ENCODE measurements at places on chromosomes 1 and 21. TPM values are rescaled to one million over a fixed set of nuclear protein-coding genes. Genes with fewer than 3 reads are reported as not detected.

ACOT11 gene
- 5.1 TPM for polyA plus RNA-seq

SEC16B gene
- polyA plus RNA-seq = 6.5 TPM

SH2D5 gene
- 0.27 TPM for polyA plus RNA-seq

KCNN3 gene
- 8.7 TPM for polyA plus RNA-seq

USH2A gene
- 0.12 TPM for polyA plus RNA-seq

SLC26A9 gene
- 0.09 TPM for polyA plus RNA-seq

MNDA gene
- polyA plus RNA-seq = 4.7 TPM

TRIM46 gene
- 0.29 TPM for polyA plus RNA-seq

GRCh38 chr1:40664167-40664537 lies 1.3 kb downstream of the RIMS3 start:
- no peak for DNase-seq

- no peak for DNase-seq
These were observed 29.1 kb downstream of the S100A10 start for GRCh38 chr1:151964510-151964909.

DNA sequence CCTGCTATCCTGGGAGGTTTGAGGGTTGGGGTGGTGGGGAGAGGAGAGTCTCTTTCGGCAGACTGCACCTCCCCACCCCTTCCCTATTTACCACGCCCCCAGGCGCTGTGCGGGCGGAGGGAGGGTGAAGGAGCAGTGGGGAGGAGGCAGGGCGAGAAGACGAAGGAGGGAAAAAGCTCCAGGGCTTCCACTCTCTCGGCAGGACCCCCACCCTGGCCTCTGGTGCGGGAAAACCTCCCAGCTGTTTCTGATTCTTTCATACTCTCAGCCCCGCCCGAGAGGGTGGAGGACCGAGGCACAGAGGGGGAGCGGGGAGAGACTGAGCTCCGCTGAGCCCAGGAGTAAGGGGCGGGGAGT lies 866 bp upstream of the WNT2B start:
- peak; percentile 62 for DNase-seq

DNA sequence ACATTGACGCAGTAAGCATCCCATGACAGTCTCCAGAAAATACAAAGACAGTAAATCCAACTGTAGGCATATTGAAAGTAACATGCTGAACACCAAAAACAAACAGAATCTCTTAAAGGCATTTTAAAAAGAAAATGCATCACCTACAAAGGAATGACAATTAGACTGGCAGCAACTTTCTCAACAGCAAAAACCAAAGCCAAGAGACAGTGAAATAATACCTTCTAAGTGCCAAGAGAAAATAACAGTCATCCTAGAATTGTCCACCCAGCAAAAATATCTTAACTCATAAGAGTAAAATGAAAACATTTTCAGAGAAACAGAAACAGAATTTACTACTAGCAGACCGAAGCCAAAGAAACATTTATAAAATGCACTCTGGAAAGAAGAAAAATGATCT lies 20.0 kb downstream of the CCDC185 start:
- no peak for DNase-seq

GRCh38 chr1:168187177-168187576 lies 8.4 kb downstream of the TIPRL start:
- no peak for DNase-seq

DNA sequence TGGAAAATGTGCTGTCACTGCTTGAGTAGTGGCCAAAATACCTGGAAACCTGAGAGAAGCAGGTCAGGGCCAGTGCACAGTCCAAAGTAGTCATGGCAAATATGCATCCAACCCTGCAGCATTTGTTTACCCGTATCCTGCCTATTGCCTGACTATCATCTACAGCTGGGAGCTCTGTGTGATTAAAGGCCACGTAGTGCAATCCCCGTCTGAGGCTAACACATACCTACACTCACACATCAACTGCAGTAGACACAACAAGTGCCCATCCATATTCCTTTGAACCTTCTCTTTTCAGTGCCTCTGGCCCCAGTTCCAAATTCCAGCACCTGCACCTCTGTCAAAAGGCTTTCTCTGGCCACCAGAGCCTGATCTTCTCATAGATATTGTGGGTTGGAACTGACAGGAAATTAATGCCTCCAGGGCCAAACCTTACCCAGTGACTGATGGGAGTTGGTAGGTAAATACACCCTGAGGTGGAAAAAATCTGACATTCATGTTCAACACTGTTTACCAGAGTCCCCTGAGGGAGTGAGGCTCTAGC lies 383.0 kb downstream of the SETD4 start:
- no peak for DNase-seq

DNA sequence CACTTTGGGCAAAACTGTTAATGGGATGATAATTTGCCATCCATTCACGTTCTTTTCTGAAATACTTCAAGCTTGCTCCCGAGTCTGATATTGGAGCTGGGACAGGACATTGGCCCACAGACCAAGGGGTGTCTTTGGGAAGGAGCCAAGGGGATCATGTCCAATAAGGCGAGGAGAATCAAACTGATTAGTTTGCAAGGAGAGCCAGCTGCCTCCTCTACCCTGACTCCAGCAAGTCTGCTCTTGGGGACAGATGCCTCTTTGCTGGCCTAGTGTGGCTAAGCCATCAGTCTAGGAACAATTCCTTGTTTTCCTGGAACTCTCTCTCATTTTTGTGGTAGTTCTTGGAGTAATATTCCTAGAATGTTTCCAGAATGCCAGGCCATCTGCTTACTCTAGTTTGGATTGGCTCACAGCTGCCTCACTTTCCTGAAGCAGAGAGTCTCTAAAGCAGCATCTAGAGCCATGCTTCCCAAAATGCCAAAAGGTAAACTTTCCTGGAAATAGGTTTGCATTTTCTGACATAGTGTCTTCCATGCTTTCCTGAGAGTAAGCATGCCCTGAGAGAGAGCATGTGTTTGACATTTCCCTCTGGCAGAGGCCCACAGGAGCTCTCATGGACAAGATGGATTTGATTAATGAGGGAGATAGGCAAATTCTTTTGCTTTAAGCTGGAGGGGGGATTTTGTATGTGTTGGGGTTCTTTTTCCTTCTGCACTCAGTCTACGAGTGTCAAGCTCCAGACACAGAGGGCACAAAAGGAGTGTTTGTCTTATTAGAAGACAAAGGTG lies 145.6 kb downstream of the GDAP2 start:
- peak; percentile 26 for DNase-seq

DNA sequence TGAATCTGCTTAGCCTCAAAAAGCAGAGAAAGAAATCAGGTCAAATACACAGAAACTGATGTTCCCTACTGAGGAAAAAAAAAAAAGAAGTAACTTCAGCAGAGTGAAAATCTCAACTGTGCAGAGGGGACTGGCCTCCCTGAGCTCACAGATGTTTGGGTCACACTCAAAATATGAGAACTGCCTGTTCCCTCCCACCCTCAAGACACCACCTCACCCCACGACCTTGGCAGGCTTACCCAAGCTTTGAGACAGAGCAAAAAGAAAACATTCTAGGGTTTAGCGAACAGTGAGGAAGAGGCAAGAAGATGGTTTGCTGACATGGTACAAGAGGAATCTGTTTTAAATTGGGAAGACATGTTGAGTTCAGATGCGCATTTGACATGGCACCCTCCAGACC lies 48.8 kb downstream of the NID1 start:
- DNase-seq = peak; percentile 96

DNA sequence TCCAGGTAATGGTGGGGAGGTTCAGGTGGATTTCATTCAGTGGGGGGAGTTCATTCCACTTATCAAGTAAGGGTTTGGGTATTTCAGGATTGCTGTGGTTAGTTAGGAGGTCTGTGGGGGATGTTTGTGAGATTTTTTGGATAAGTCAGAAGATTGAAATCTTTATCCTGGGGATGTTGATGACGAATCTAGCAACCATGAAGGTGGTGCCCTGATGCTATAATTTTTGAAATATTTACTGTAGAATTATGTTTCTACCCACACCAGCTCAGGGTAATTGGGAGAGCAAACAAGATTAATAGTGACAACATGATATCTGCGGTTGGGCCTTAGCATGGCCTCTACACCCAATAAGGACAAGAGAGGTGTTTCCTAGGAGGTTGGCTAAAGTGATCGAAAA lies 28.3 kb downstream of the SUCO start:
- DNase-seq = no peak

DNA sequence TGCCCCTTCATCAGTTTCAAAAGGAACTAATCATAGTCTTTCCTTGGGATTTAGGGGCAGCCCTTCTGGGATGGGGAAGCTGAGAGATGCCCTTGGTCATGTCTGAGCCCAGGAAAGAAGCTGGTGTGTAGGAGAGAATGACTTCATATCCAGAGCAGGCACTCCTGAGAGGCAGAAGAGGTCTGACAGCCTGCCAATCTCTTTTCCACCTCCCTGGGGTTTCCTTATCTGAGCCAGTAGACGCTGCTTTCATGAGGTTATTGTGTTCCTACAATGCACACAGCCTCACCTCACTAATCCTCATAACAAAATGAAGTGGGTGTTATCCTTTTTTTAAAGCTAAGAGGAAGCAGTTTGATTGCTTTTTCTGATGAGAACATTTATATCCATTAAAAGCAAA lies 14.1 kb downstream of the ROR1 start:
- no peak for DNase-seq

DNA sequence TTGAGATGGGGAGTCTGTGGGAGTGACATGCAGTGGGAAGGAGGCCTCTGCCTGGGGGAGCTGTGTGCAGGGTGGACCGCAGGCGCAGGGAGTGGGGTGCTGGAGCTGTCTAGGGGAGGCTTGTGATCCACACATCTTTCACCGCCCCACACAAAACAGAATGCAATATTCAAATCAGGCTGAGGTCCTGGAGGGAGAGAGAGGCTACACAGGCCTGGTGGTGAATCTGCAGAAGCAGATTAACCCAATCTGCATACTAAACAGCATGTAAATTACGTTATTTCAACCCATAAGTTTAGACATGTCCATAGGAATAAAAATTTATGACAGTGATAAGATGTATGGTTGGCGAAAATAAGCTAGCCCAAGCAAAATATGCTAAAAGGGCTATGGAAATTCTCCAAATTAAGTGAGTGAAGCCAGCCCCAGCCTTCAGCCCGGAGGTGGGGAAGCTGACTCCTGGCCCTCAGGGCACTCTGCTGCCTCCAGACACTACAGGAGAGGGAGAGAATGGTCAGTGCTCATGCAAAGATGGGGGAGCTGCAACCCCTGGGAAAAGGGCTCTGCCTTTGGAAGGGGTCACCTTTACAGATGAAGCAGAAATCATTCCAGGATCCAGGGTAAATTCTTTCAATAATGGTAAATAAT lies 156.2 kb upstream of the CTTNBP2NL start:
- no peak for DNase-seq

DNA sequence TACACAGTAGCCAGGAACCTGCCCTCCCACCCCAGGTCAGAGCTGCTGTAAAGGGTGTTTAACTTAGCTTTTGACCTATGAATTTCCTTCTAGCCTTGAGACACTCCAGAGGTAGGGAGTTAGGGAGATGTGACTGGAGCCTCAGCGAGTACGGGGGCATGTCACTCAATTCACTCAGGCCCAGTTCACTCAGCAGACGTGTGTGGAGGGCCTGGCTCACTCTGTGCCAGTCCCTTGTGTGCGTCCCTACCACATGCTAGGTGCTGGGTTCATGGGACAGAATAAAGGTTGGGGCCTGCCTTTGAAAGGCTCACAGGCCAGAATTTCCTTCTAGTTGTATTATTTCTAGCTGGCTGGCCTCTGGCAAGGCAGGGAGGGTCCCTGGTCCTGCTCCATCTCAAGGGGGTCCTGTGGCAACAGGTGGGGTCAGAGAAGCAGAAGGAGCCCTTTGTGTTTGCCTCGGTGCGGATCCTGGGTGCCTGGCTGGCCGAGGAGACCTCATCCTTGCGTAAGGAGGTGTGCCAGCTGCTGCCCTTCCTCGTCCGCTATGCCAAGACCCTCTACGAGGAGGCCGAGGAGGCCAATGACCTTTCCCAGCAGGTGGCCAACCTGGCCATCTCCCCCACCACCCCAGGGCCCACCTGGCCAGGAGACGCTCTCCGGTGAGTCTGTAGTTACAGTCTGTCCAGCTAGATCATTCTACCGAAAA lies 4.5 kb downstream of the NCDN start:
- no peak for DNase-seq

DNA sequence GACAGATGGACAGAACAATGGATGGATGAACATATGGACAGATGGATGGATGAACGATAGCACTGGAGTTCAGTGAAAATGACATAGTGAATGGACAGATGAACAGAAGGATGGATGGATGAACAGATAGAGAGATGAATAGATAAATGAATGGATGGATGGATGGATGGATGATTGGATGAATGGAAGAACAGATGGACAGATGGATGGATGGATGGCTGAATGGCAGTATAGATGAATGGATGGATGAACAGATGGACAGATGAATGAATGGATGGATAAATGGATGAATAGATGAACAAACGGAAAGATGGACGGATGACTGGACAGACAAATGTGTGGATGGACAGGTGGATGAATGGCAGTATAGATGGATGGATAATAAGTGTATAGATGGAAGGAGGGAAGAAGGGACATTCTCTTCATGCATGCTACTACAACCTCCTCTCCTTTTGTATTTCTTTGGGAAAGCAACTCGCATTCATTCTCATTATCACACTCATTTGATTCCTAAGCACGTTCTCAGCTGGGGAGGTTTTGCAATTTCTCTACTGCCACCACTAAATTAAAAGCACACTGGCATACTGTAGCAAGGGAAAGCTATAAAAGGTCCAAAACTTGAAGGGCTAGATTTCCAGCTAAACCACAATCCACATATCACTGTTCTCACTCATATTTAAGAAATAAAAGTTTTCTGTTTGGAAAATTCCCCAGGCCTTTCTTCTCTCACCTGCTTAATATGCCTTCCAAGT lies 34.1 kb downstream of the SUSD4 start:
- DNase-seq = no peak

DNA sequence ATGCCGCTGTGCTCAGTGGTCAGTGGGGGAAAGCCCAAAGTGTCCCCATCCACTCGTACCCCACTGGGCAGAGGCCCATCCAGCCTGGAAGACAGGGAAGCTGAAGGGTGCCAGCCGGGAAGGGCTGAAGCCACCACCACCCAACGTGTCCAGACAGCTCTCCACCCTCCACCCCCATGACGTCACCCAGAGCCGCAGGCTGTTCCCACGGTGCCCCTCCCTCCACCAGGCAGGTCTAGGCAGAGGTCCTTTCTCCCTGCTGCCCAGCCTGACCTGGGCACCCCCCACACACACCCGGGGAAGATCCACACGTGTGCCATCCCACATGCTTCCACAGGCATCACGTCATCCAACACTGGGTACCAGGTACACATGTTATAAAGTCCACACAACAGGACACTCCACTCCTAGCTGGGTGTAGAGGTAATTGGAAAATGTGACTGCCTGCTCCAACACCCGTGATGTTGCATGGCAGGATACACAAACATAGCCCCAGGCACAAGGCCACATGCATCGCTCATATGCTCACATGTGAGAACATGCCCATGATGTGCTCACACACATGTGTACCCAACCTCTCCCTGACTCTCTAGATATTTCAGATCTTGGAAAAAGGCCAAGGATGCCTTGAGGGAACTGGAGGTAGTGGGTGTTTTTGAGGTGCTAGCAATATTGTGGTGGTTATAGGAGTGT lies 5.1 kb upstream of the ARHGAP30 start:
- DNase-seq = no peak

DNA sequence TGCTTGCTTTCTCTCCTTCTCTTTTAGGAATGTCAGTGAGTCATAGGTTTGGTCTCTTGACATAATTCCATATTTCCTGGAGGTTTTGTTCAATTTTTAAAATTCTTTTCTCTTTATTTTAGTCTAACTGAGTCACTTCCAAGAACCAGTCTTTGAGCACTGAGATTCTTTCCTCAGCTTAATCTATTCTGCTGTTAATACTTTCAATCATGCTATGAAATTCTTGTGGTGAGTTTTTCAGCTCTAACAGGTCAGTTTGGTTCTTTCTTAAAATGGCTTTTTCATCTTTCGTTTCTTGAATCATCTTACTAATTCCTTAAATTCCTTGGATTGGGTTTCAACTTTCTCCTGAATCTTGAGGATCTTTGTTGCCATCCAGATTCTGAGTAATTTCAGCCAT lies 321.0 kb downstream of the PTBP2 start:
- DNase-seq = no peak

GRCh38 chr1:244322791-244323521 lies 128.8 kb downstream of the ADSS2 start:
- DNase-seq = peak; percentile 33

All from muscle of leg (tissue), 16 donors.